Muscle of arm (tissue), 14 donors: ENCODE measurements at places on chromosomes 5 and 9. TPM values are rescaled to one million over a fixed set of nuclear protein-coding genes. Genes with fewer than 3 reads are reported as not detected.

DNA sequence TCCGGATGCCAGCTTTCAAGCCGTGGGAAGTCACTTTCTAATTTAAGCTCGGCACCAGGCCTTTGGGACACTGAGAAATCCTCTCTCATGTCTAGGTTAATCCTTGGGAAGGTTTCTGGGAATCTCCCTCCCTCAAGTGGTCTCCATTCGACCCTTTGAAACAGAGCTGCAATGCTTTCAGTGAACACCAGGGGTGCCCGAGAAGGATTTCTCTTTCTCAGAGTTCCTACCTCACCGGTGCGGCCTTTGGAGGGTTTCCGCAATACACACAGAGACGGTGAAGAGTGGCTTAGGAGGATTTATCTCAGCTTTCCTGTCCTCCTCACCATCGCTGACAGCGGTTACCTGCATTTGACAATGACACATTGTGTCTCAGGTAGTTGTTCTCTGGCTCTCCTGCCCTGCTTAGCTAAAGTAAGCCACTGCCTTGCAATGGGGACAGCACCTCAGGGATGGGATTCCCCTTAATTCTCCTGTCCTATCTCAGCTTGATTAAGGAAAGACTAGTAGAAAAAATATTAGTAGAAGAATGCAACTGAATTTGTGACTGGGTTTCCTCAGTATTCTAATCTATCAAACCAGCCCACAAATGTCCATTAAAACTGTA, 180.6 kb downstream of the GABRG2 start:
- DNase-seq, result no peak

GRCh38 chr5:67190410-67190809, 6.2 kb downstream of the CD180 start:
- no peak for DNase-seq

The RGMB gene
- 66.2 TPM for polyA plus RNA-seq

GRCh38 chr5:122062205-122062604, 15.9 kb downstream of the LOX start:
- no peak for DNase-seq

- no peak for DNase-seq
These were observed 321.9 kb downstream of the EBF1 start for GRCh38 chr5:158777647-158778350.

GRCh38 chr9:104775574-104775936, 11.6 kb downstream of the NIPSNAP3B start:
- no peak for DNase-seq

DNA sequence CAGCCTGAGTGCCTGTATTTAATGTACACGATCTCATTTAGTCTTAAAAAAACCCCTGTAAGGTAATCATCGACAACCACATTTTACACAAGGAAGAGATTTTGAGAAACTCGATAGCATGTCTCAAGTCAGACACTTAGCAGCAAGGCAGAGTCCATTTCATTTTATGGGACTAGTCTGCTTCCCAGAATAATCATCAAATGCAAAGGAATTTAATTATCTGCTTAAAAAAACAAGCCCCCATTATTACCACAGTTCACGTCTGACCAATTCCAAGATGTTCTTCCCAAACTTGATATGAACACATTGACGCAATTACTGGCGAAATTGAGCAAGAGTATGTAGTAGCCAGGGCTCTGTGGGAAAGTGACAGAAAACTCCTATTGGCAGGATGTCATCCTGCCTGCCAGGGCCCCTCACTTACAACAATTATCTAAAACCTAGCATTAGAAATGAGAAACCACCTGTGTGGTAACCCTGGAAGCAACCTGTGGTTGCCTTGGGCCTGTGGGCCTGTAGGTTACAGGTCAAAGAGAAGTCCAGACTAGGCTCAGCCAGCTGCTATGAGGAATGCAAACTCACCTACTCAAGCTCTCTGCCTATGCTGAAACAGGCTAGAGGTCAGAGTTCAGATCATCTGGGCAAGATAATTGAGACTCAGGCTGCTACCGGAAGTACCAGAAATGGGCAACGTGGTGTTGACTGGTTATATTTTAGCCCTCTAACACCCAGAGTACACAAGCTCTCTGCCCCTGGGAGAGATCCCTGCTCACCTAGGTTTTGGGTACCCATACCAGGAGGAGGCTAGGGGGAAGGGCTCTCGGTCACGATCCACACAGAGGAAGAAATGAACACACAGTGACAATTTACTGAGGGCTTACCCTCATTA, 1.6 kb downstream of the B4GALT1 start:
- DNase-seq, result no peak

DNA sequence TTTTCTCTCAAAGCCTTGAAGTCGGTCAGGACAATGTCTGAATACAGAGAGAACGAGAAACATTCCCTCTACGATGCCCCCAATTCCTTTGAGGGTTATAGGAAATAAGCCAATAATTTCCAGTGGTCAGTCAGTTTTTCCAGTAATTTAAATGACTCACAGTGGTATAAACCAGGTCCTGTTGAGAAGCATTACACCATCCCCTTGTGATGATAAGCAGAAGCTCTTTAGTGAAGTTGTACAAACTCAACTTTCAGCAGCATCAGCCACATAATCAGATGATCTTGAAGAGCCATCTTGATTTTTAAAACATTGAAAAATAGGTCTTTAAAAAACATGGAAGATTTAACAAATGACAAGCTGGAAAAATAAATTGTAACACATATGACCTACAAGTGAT, 173.9 kb upstream of the ZNF462 start:
- DNase-seq, result no peak

DNA sequence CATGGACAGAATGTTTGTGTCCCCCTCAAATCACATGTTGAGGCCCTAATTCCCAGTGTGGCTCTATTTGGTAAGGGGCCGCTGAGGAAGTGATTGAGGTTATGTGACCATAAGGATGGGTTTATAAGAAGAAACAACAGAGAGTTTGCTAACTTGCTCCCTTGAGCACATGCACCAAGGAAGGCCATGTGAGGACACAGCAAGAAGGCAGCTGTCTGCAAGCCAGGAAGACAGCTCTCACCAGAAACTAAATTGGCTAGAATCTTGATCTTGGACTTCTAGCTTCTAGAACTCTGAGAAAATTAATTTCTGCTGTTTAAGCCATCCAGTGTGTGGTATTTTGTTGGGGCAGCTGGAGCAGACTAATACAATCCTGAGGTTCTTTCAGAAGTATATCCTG, 35.2 kb upstream of the CDC42SE2 start:
- no peak for DNase-seq

DNA sequence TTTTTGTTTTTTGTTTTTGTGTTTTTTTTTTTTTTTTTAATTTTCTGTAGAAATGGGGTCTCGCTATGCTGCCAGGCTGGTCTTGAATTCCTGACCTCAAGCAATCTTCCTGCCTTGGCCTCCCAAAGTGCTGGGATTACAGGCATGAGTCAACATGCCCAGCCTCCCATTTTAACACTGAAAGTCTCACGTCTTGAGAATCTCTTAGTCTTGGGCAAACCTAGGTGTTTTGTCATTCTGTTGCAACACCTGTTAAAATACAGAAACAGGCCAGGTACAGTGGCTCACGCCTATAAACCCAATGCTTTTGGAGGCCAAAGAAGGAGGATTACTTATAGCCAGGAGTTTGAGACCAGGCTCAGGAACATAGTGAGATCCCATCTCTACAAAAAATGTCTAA, 599.0 kb downstream of the TLR4 start:
- no peak for DNase-seq

GRCh38 chr5:58268268-58268667, 191.6 kb downstream of the PLK2 start:
- DNase-seq, result no peak

The TRAF2 gene
- not detected for polyA plus RNA-seq

GRCh38 chr5:141343242-141343952, at the start of gene PCDHGA3:
TSS of gene PCDHGA3 (plus strand) at chr5:141343829. CDS start at chr5:141344034, 205 bp downstream.
- DNase-seq, result no peak

The GARIN3 gene
- polyA plus RNA-seq, result not detected

DNA sequence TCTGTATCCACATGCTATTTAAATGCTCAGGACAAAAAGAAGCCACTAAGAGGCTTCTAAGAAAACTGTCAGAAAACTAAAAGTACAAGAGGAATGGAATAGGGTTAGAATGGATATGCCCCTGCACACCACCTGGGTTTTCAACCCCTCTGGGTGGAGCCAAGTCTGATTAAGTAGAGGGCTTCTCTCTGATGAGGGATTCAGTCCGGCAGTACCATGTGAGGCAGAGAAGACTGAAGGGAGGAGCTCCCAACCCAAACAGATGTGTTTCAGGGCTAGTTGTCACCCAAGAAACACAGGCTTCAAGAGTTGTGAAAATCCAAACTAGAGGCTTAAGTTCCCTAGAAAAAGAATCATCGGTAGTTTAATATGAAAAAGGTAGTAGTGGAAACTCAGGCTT, 12.5 kb downstream of the NREP start:
- no peak for DNase-seq

The IFNB1 gene
- polyA plus RNA-seq, result not detected

DNA sequence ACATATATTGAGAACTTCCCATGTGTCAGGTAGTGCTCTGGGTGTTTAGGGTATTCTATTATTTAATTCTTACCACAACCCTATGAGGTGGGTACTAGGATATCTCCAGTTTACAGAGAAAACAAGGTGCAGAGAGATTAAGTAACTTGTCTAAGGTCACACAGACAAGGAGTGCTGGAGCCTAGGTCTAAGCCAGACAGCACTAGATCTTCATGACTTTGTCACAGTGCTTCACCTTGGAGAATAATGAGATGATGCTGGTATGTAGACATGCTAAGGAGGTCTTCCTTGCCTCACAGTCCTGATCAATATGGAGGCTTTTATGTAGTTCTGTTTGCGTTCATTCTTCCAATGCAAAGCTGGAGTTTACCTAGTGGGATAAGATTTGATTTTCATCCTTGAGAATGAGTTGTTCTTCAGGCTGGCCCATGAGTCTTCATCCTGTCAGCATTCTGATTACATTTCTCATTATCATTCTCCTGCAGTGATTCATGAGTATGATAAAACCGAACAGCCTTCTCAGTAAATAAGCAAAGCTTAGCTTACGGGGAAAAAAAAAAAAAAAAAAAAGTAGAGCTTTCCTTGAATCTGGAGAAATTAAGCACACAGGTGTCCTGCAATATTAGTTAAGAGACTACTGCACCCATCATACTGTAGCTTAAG, 176.3 kb downstream of the C9orf152 start:
- no peak for DNase-seq

GRCh38 chr5:58241389-58241788, 218.5 kb downstream of the PLK2 start:
- DNase-seq, result no peak

The SSBP2 gene
- 68.7 TPM for polyA plus RNA-seq

DNA sequence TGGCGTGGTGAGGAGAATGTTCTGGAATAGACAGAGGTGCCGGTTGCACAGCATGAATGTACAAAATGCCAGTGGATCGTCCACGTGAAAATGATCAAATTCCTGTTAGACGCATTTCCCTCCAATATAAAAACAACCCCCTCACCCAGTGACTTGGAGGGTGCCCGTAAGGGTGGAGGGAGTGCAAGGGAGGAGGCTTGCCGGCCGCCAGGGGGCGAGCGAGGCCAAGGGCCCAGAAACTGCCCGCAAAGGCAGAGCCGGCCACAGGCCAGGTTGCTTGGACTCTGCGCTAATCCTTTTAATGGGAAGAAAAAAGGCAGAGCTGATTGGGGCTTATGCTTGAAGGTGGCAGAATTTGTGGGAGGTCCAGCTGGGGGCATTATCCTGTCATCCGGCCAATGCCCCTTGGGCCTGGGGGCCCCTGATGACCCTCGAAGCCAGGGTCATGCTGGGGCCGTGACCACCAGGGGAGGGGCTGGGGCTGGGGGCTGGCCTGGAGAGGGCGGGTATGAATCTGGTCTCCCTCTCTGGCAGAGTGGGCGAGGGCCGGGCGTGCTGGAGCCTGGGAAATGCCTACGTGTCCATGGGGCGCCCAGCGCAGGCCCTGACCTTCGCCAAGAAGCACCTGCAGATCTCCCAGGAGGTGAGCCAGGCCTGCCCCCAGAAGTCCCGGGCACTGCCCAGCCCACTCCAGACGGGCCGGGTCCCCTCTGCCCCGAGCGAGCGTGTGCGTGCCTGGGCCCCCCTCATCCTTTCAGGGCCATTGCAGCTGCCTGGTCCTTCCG, 12.0 kb downstream of the GPSM1 start:
- no peak for DNase-seq

GRCh38 chr9:13911473-13911872, 402.5 kb downstream of the NFIB start:
- DNase-seq, result no peak

DNA sequence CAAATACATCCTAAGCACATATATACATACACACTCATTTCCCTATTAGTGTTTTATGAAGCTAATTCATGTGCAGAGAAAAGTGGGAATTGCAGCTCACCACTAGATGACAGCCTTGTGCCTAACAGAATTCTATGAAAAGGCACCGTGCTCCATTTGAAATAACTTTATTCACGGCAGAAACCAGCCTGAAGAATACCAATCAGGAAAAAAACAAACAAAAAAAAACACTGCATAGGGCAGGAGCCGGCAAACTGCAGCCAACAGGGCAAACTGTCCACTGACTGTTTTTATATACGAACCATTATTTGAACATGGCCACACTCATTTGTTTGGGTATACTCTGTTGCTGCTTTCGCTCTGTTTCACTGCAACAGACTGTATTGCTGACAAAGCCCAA, 33.6 kb downstream of the ERMP1 start:
- peak; percentile 26 for DNase-seq

The PNPLA7 gene
- polyA plus RNA-seq, result 2.9 TPM

GRCh38 chr9:115373000-115373709, 255.2 kb upstream of the TNC start:
- DNase-seq, result no peak

- DNase-seq, result peak; percentile 7
These were observed 29.2 kb upstream of the IL31RA start for GRCh38 chr5:55821731-55822512.

The IL6ST gene
- 74.4 TPM for polyA plus RNA-seq

DNA sequence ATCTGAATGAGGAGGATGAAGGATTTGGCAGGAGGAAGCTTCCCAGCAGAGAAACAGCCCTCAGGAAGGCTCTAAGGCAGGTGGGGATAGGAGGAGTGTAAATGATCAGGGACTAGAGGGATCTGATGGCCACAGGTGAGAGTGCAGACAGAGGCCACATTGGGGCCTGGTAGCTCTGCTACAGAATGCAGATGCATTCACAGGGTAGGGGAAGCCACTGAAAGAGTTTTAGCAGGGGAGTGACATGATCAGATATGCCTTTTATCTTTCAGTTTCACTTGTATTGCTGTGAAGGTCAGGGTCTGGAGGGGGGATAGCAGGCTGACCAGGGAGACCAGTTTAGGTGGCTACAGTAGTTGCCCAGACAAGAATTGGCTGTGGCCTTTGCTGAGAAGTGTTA, 3.0 kb downstream of the TXNDC15 start:
- DNase-seq, result no peak
